ENCODE measurements at places on chromosomes 1 and 21.

DNA sequence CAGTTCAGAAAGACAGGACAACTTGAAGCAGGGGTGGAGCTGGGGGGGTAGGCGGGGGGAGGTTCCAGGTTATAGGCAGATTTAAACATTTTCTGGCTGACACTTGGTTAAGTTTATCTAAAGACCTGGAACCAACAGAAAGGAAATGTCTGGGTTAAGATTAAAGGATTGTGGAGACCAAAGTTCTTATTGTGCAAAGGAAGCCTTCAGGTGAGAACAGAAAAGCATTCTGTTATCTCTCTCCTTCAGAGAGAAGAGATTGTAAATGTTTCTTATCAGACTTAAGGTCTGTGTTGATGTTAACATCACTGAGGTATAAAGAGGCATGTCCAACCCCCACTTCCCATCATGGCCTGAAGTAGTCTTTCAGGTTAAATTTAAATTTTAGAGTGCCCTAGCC lies 3.7 kb upstream of the ACADM start:
- peaks cover 13% of the 10 kb centered on the region for H3K4me1 ChIP-seq
- DNase-seq, result no peak
- H3K27ac ChIP-seq, result no peak overlapping the region
- H3K36me3 ChIP-seq, result no peaks in the 10 kb centered on the region

DNA sequence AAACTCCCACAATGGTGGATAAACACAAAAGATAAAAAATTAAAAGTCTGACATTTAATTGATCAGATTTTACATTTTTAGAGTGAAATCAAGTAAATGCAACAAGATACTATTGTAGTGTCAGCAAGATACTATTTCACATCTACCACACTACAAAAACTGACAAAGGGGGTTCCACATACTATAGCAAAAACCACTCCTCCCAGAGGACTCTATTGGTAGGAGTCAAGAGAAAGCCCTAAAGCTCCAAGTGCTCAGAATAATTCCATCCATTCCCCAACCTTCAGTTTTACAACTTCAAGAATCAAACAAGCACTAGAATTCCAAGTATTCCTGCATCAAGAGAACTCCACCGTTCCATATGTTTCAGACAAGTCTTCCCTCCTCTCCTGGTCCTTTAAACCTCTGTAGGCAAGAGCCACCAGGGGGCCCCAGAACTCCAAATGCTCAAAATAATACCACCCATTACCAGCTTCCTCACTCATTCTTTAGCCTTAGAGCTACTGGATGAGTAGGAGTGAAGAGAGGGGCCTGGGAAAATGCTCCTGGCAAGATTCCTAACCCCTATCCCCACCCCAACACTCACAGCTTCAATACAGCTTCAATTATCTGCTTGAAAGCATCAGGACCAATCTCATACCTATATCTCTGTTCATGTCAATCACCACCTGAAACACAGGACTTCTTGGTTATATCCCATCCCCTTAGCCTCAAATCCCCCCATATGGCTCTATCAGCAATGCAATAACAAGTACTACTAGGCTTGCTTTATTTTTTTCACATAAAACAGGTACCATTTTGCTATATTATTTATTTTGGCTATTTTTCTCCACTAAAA lies 9.9 kb downstream of the TOR1AIP2 start:
- H3K27ac ChIP-seq, result no peak overlapping the region
- no peaks in the 10 kb centered on the region for H3K27me3 ChIP-seq
- H3K4me1 ChIP-seq, result peaks cover 6% of the 10 kb centered on the region
- H3K36me3 ChIP-seq, result peaks cover 33% of the 10 kb centered on the region
- DNase-seq, result peak; percentile 69
- H3K4me3 ChIP-seq, result no peak overlapping the region

DNA sequence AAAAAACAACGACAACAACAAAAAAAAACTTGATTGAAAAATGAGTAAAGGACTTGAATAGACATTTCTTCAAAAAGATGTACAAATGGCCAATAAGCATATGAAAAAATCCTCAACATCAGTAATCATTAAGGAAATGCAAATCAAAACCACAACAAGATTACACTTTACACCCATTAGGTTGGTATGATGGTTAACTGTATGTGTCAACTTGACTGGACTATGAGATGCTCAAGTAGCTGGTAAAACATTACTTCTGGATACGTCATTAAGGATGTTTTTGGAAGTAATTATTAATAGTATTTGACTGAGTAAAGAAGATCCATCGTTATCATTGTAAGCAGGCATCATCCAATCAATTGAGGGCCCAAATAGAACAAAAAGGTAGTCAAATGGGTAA lies 34.9 kb upstream of the LYPLAL1 start:
- no peaks in the 10 kb centered on the region for H3K36me3 ChIP-seq
- no peak overlapping the region for H3K4me3 ChIP-seq
- DNase-seq, result no peak
- no peaks in the 10 kb centered on the region for H3K27me3 ChIP-seq
- H3K27ac ChIP-seq, result no peak overlapping the region
- H3K4me1 ChIP-seq, result no peaks in the 10 kb centered on the region

GRCh38 chr1:71304125-71304524 lies 223.3 kb upstream of the ZRANB2 start:
- no peaks in the 10 kb centered on the region for H3K36me3 ChIP-seq
- H3K27me3 ChIP-seq, result no peaks in the 10 kb centered on the region
- no peak overlapping the region for H3K27ac ChIP-seq

- H3K4me3 ChIP-seq, result no peak overlapping the region
- no peak for DNase-seq
- H3K27me3 ChIP-seq, result no peaks in the 10 kb centered on the region
- H3K36me3 ChIP-seq, result no peaks in the 10 kb centered on the region
These were observed 43.6 kb downstream of the DMRTB1 start for GRCh38 chr1:53502641-53503432.

GRCh38 chr1:235898126-235898525 lies 31.4 kb upstream of the LYST start:
- no peak overlapping the region for H3K27ac ChIP-seq
- H3K4me3 ChIP-seq, result no peak overlapping the region
- DNase-seq, result no peak
- H3K36me3 ChIP-seq, result no peaks in the 10 kb centered on the region

DNA sequence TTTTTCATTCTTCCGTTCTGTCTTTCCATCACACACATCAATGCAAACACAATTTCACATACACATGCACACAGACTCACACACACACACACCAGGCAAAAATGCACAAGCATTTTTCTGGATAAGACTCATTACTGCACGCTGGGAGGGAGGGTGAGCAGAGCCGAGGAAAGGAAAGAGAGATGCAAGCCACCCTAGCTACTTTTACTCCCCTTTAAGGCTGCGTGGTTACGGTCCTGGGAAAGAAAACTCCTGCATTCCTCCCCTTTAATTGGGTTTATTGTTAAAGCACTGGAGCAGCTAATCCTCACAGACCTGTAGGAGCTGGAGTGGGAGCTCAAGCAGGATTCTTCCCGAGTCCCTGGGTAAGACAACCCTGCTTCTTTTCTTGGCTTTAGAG lies at the start of gene CAMK1G:
Gene CAMK1G (plus strand): TSS at position 307 of the 400 bp plus-strand sequence. CDS start 11,270 bp downstream, outside the sequence.
- DNase-seq, result no peak
- no peaks in the 10 kb centered on the region for H3K36me3 ChIP-seq
- no peak within 1 kb of the TSS for H3K27ac ChIP-seq
- H3K4me3 ChIP-seq, result no peak within 1 kb of the TSS
- no peaks in the 10 kb centered on the region for H3K4me1 ChIP-seq
- H3K27me3 ChIP-seq, result no peaks in the 10 kb centered on the region

DNA sequence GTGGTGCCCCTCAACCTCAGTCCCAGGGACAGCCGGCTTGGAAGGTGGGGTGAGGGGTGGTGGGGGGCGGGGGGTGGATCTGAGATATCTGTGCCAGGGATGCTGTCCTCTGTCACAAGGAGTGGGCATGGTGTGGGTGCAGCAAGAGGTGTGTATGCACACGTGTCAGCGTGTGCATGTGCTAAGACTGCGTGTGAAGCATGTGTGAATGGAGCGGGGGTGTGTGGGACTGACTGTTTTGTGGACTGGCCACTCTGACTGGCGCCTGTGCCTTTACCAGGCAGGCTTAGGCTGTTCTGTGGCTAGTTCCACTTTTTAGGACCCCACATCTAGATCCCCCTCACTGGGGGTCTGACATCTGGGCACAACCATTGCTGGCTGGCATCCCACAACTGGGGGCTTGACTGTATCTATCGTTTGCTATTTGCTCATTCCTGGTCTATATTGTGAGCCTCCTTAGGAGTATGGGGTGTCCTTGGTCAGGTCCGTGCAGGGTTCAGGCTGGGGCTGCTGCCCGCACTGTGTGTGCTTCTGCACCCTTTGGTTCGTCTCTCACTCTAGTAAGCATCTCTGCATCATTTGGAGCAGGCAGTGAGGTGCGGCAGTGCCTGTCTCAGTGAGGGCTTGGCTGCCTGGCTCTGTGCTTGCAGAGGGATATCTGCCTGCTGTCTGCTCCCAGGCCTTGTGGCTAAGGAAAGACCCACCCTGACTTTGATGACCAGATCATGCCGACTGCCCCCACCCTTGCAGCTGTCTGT lies 1.9 kb downstream of the AMPD2 start:
- no peaks in the 10 kb centered on the region for H3K36me3 ChIP-seq
- peaks cover 45% of the 10 kb centered on the region for H3K4me1 ChIP-seq
- DNase-seq, result no peak
- H3K27ac ChIP-seq, result no peak overlapping the region

GRCh38 chr1:160646711-160647328 lies at the start of gene SLAMF1:
TSS of gene SLAMF1 (minus strand) at chr1:160647044. CDS start at chr1:160646945, 99 bp downstream.
- H3K4me1 ChIP-seq, result peaks cover 85% of the 10 kb centered on the region
- H3K27me3 ChIP-seq, result no peaks in the 10 kb centered on the region
- DNase-seq, result peak; percentile 72
- peak within 1 kb of the TSS; percentile 69 for H3K4me3 ChIP-seq
- peak within 1 kb of the TSS; percentile 73 for H3K27ac ChIP-seq

Measured in B cell (primary cell).